Fibroblast of upper back skin (primary cell): ENCODE measurements at places on chromosomes 7 and 10.

GRCh38 chr7:128003787-128004186 lies 27.4 kb downstream of the LRRC4 start:
- DNase-seq: no peak

GRCh38 chr10:4355350-4355749 lies 470.7 kb upstream of the AKR1E2 start:
- no peak for DNase-seq

GRCh38 chr10:94002156-94002555 lies 8.4 kb downstream of the PLCE1 start:
- no peak for DNase-seq

GRCh38 chr7:124452186-124452585 lies 313.4 kb downstream of the GPR37 start:
- peak; percentile 9 for DNase-seq

GRCh38 chr7:92631850-92632487 lies 41.8 kb upstream of the FAM133B start:
- DNase-seq: no peak

GRCh38 chr7:2080060-2080387 lies 152.7 kb downstream of the MAD1L1 start:
- no peak for DNase-seq

- DNase-seq: peak; percentile 85
Measured at GRCh38 chr7:72805526-72806494, 22.2 kb downstream of the TYW1B start.

GRCh38 chr7:64999165-65000004 lies 7.1 kb downstream of the ERV3-1 start:
- DNase-seq: peak; percentile 5

DNA sequence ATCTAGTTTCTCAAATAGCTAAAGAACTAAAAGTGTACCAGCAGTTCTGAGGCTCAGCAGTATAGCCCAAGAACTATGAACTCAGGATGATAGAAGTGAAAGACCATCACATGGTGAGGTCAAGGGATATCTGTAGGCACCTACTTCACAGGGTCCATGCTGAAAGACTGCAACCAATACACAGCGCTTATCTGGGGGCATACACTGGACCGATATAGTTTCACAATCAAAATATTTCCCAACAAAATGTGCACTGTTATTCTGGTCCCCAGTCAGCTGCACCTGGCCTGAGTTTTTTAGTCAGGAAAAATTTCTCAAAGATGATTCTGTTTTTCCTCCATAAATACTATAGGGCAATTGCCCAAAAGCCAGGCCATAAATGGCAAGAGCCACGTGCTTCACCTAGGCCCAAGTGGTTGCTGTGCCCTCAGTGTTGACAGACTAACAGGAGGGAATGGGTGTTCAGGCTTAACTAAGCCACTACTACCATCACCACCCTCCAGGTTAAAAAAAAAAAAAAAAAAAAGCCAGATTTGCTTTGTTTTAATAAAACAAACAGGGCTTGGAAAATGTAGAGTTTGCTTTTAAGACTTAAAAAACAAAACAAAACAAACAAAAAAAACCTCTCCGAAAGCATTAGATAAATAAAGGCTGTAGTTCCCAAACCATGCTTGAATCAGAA lies 58.5 kb downstream of the OGDH start:
- DNase-seq: no peak

DNA sequence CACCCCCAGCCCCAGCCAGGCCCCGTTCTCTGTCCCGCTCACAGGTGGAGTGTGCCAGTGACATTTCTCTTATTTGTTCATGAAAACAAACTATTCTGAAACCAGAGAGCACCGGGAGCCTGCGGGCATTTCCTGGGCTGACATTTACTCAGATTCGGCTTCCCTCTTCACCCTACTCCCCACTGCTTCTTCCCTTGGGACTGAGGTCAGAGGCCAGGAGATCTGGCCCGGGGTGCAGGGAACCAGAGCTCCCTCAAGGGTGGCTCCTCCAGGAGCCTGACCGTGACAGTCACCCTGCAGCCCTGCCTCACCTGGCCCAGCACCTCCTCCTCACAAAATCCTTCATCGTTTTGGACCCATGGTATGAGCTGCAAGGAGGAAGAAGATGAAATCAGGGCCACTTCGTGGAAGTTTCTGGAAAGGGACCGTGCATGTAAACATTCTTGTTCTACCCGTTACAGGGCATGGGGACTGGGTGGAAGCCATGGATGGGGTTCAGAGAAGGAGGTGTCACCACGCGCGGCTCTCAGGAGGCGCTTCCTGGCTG lies 12.2 kb downstream of the BHLHA15 start:
- DNase-seq: no peak

DNA sequence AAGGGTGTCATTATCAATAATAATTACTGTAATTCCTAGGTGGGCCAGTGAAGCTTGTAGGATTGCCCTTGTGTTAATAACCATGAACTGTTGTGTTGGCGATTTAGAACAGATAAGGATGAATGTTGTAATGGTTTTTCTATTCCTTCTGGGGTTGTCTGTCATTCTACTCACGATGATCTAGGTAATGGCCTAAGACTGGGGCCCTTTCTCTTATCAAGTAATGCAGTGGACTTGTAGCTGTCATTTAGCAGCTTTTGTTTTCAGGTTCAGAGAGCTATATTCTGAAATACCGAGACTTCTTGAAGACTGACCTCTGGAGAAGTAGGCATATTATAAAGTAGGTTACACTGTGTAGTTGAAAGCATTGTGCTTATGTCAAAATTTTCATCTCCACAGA lies 110.2 kb downstream of the TAF3 start:
- no peak for DNase-seq

DNA sequence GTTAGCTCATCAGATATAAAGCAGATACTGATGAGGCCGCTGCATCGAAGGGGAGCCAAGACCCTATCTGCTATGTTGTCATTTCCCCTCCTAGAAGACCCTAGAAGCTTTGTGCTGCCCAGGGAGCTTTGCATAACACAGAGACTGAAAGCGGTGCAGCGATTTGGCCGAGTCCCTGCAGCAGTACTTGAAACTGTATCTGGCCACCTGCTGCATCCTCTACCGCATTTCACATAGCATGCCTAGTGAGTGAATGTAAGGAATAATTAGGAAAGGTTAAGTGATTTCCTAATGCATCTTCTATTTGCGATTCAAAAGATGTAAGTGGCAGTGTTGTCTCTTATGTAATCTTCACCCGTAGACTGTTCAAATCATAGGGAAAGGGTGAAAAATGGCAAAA lies 106.7 kb downstream of the LRMDA start:
- DNase-seq: no peak

GRCh38 chr7:27478556-27478955 lies 184.1 kb downstream of the HIBADH start:
- DNase-seq: no peak

GRCh38 chr7:83608716-83609115 lies 40.2 kb downstream of the SEMA3E start:
- DNase-seq: peak; percentile 42

DNA sequence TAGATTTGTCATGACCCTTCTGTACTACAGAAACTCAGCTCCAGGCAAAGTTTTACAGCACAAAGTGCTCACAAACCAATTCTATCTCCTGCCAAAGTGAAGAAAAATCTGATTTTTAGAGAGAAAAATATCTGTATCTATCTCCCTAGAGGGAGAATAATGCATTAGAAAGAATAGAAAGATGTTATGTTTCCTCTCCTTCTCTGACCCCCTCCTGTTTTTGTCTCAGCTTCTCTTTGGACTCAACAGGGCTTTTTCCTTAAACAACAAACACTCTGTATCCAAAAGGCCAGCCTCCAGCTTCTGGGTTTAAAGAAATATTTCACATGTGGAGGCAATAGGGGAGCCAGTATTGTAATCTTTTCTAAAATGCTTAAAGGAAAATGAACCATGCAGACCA lies 627.4 kb downstream of the REEP3 start:
- no peak for DNase-seq

GRCh38 chr10:23391821-23392220 lies 47.1 kb upstream of the OTUD1 start:
- no peak for DNase-seq

GRCh38 chr7:136061433-136061832 lies 84.3 kb upstream of the MTPN start:
- DNase-seq: no peak

- DNase-seq: peak; percentile 76
Measured at GRCh38 chr7:92790992-92791391, 45.4 kb downstream of the CDK6 start.

GRCh38 chr10:124860426-124860825 lies 58.8 kb downstream of the ABRAXAS2 start:
- DNase-seq: no peak

DNA sequence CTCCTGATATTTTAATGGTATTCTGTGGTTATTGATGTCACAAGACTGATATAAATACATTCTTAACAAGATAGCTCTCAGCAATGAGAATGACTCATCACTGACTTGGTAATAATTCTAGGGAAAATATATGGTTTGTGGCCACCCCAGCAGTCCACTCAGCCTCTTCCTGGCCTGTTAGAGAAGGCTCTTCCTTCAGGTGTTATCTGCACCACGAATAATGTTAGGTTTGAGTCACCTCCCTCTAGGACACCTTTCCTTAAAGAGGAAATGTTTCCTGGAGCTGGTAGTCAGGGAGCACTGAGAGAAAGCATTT lies 163.3 kb downstream of the SVIL start:
- DNase-seq: peak; percentile 86

DNA sequence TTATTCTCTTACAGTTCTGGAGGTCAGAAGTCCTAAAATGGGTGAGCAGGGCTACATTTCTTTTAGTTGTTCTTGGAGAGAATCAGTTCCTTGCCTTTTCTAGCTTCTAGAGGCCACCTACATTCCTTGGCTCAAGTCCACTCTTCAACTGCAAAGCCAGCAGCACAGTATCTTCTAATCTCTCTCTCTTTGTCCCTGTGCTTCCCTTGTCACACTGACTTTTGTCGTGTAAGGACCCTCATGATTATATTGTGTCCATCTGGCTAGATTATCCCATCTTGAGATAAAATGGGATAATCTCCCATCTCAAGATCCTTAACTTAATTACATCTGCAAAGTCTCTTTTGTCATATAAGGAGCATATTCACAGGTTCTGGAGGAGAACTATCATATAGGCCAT lies 359.0 kb downstream of the ADRA2A start:
- no peak for DNase-seq

DNA sequence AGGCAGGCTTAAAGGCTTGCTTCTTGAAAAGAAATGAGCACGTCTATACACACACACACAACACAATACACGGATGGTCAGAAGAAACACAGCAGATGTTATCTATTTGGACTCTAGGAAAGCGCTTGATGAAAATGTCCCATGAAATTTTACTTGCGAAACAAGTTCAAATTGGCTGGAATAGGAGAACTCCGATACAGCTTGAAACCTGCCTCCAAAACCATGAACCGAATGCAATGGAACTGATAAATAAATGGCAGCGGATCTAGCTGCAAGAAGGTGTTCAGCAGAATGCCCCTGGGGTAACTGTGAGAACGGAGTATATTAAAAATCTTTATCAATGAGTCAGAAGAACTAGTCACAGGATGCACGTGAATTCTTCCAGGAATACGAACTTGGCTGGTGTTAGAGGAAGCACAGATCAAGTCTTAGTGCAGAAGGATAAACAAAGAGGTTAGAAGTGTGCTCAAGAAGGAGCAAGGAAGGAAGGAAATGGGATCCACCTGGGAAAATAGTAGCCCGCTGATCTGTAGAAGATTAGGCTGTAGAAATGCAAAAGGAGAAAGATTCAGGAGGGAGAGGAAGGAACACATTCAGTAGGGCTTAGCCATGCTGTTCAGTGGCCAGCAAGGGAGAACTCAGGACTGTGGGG lies 142.0 kb upstream of the PRKCQ start:
- peak; percentile 93 for DNase-seq

GRCh38 chr10:124123156-124123555 lies 29.8 kb upstream of the CHST15 start:
- DNase-seq: peak; percentile 4

GRCh38 chr10:75097666-75098285 lies 13.7 kb upstream of the SAMD8 start:
- DNase-seq: peak; percentile 40

GRCh38 chr7:142863891-142864685 lies 9.2 kb downstream of the EPHB6 start:
- DNase-seq: no peak

- no peak for DNase-seq
Measured at GRCh38 chr7:102320601-102321350, 34.1 kb downstream of the SH2B2 start.

DNA sequence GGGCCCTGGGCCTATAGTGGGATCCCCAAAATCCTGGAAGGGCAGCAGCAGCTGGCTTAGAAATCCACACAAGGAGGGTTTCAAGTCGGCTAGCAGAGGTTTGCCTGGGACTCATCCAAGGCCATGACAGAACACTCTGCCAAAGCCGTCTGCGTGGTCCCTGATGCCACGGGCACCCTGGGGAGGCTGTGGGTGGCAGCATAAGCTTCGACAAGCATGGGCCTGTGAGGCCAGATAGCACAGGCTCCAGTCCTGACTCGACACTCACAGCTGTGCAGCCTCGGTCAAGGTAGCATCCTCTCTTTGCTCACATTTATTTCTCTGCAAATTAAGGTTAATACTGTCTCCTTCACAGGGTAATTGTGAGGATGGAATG lies 138.3 kb downstream of the JCAD start:
- no peak for DNase-seq

GRCh38 chr7:134835463-134835823 lies 56.0 kb downstream of the CALD1 start:
- no peak for DNase-seq

DNA sequence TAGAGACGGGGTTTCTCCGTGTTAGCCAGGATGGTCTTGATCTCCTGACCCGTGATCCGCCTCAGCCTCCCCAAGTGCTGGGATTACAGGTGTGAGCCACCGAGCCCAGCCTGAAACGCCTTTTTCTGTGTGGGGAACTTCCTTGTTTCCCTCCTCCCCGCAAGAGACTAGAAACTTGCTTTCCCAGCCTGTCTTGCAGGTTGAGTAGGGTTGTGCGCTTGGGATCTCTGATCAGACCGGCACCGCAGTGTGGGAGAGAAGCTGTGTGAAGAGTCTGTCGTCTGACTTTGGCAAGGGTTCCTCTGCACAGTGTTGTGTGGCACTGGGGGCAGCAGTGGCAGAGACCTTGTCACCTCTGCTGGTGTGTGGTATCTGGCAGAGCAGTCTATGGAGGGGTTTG lies 28.9 kb downstream of the RBM17 start:
- DNase-seq: no peak

- DNase-seq: no peak
Measured at GRCh38 chr10:43075612-43076003, 1.3 kb upstream of the RET start.

- DNase-seq: no peak
Measured at GRCh38 chr7:27912751-27913150, 172.8 kb downstream of the TAX1BP1 start.

GRCh38 chr7:3787717-3788264 lies 486.7 kb downstream of the SDK1 start:
- no peak for DNase-seq
